Left cardiac atrium (tissue), 4 donors: ENCODE measurements at places on chromosomes 1 and 21. TPM values are rescaled to one million over a fixed set of nuclear protein-coding genes. Genes with fewer than 3 reads are reported as not detected.

- peak; percentile 82 for DNase-seq
Measured at GRCh38 chr1:211613108-211613947, 34.4 kb upstream of the SLC30A1 start.

DNA sequence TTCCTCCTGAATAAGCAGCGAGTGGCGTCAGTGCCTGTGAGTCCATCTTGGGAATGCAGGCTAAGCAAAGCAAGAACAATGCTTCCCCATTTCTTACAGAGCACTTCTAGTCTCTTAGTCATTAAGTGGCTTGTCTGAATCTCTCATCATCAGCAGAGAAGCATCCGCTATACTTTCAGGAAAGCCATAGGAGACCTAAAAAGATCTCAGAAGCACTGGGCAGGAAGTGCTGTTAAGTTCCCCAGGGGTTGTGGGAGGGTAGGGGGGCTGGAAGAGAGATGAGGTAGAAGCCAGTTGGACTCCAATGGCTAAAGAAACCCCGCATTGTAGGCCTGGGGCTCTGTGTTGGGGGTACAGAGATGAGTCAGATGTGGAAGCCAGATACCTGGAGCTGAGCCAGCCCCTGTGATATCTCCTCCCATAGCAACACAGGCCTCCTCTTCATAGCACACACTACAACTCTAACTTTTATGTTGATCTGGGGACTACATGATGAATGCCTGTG, 44.9 kb downstream of the SYT6 start:
- peak; percentile 44 for DNase-seq

DNA sequence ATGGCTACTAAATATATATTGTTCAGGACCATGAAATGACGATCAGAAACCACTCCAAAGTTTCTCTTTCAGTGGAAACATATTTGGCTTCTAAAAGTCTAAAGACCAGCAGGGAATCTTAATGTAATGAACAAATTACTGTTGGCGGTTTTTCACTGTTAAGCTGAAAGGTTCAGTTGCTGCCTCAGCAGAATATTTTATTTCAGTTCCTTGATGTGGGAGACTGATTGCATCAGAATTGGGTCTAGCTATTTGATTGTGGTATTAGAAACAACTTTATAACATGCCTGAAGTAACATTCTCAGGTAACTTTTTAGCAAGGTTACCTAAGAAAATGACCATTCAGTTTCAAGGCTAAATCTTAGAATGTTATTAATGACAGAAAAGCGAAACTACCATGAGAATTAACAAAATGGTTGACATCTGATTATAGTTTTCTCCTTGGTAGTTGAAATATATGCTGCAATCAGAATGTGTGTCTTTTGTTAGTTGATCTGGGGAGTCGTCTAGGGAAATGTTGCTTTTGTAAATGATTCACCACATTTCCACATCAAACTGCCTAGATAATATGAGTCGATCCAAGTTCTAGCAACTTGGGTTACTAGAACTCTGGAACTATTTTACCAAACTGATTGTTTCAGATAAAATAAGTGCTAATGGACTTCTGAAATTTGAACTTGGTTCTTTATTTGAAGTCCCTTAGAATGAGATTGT, 200.4 kb downstream of the HMCN1 start:
- no peak for DNase-seq

DNA sequence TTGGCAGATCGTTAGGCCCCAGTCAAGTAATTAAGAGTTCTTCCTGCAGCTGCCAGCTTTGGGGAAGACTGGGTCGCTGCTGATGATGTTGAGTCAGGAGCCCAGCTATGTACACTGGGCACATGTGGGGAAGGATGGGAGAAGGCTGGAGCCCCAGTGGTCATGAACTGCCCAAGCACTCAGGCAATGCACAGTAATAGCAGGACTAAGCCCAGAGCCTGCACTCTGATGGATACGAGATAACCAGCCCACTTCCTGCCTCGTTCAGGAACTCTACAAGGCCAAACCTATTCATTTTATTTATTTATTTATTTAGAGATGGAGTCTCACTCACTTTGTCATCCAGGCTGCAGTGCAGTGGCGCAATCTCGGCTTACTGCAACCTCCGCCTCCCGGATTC, 81.1 kb upstream of the BTG3 start:
- no peak for DNase-seq

DNA sequence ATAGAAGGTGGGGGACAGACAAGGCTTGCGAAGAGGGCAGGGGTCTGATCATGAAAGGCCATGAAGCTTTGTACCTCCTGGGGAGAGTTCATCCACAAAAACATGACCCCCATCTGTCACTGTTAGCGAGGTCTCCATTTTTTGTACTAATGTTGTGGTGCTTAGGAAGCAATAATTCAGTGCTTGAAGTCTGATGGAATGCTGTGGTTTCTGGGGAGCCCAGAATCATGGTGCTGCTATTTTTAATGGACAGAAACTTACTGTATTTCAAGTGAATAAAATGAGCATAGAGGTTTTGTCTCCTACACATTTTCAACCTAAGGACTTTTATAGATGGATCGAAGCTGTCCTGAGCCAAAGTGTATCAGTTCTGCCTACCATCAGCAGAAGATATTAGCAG, 28.2 kb upstream of the RGL1 start:
- no peak for DNase-seq

DNA sequence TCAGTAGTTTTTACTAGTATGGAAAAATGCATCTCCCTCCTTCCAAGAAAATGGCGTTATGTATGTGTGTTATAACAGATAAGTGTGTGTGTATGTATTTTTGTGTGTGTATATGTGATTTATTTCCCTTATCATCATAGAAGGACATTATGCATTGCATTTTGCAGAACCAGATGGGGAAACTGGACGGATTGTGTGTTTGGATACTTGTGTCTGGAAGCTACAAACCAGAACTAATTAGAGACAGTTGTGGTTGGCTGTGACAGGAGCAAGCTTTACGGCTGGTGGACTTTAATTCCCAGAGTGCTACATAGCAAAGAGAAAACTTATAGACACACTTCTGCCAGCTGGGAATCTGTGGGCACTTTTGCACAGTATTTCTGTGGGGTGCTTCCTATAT, 162.5 kb downstream of the RWDD3 start:
- DNase-seq: no peak

Gene PIGM
- 3.4 TPM for total RNA-seq

Gene ZNF683
- 0.35 TPM for total RNA-seq

Gene MRPL37
- 64.2 TPM for total RNA-seq
